HEK293T (cell line): ENCODE measurements at places on chromosomes 1 and 21.

DNA sequence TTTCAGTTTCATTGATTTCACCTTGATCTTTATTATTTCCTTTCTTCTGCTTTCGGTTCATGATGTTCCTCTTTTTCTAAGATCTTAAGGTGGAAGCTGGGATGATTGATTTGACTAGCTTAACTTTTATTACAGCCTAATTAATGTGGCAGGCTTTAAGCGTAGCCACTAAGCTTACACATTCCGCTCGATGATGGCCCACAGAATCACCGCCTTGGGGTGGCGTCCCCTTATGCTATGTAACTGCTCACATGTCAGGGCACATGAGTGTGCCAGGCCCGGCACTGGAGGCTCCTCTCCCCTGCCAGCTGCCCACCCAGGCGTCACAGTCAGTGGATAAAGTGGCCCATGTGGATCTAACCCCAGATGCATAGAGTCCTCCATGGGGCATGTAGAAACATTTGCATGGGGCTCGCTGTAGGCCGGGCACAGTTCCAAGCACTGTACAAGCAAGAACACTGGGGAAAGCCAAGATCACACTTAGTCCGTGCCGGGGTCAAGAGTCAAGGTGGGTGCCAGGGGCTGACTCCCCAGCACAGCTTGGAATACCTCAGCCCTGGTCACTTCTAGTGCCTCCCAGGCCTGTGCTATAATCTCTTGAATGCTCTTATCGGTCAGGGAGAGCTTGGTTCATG lies 41.7 kb downstream of the PKNOX1 start:
- DNase-seq, result no peak

GRCh38 chr1:5428351-5428750 lies 563.9 kb downstream of the NPHP4 start:
- DNase-seq, result no peak

DNA sequence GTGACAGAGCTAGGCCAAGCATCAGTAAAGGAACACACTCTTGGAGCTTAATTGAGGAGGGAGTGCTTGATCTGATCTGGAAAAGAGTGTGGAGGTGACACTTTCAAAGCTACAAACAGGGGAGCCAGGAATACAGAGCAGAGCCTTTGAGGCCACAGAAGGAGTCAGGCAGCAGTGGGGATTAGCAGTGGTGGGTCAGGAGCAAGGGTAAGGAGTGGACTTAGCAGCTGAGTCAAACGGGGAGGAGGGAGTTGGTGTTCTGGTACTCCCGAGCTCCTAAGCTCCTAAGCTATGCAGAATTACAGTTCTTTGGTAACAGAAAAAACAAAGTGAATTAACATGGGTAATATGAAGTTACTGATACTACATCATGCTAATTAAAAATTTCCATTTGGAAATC lies 14.5 kb downstream of the RAB4A start:
- DNase-seq, result no peak

- no peak for DNase-seq
Measured at GRCh38 chr1:214902636-214903320, 179.8 kb upstream of the KCNK2 start.

DNA sequence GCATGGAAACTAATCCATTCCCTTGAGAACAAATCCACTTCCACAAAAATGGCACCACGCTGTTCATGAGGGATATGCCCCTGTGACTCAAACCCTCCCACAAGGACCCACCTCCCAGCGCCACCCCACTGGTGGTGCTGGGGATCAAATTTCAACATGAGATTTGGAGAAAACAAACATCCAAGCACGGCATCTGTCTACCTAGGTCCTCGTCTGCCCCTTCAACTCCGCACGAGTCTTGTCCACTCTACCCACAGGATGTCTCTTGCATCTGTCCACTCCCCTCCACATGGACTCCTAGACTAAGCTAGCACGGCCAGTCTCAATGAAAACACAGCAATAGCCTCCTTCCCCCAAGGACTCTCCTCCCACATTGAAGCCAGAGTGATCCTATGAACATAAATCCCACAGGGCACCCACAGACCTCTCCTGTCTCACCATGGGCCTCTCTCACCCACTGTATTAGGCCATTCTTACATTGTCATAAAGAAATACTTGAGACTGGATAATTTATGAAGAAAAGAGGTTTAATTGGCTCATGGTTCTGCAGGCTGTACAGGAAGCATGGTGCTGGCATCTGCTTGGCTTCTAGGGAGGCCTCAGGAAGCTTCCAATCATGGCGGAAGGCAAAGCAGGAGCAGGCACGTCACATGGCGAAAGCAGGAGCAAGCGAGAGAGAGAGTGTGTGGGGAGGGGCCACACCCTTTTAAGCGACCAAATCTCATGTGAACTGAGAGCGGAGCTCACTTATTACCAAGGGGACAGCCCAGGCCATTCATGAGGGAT lies 101.4 kb downstream of the TOMM20 start:
- no peak for DNase-seq

GRCh38 chr1:198467907-198468306 lies 72.6 kb downstream of the ATP6V1G3 start:
- DNase-seq, result no peak

DNA sequence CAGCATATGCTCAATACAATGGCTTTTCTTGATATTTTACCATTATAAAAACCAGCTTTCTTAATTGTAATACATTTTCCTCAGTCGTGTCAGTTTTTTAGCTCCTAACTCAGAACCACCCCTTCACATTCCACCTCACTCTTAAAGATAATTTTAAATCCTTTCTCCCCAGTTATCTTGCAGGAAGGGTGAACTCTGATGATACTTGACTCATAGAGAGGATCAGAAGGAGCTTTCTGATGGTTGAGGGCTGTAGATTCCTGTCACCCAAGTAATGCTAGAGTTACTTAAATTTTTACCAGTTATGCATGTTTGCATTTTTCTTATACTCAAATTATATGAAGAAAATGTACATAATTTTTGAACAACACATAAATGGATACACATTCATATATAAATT lies 233.7 kb downstream of the NCAM2 start:
- DNase-seq, result no peak
